Activated T-helper 2 cell treated with anti-CD3 and anti-CD28 coated beads, Interferon-gamma antibody, Interleukin-2, Interleukin-4, amounts not matched to agents 10 μg/mL and 5 μg/mL and 100 μg/mL, durations not matched to agents 14 hours and 24 hours and 36 hours (primary cell): ENCODE measurements at places on chromosomes 3 and 15. TPM values are rescaled to one million over a fixed set of nuclear protein-coding genes. Genes with fewer than 3 reads are reported as not detected.

DNA sequence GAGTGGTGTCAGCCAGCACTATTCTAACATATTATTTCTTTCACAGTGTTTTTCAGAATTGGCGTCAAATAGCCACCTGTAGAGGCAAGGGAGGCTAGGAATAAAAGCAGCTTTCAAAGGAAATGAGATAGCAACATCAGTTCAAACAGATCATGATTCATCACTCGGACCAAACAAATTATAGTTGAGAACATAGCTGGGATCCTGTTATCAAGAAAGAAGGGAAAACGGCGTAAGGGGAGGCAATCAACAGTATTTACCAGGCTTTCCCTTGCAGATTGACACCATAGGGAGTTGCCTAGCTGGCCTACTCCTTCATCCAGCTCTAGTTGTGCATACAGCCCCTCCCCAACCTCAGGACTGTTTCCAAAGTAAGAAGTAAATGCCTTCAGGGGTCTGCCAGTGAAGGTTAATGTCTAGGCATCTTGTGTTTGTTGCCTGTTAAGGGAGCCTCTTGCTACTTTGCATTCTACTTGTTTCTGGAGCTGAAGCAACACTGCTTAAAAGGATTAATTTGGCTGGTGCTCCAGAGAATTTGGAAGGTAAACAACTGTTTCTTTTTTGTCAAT lies 286.5 kb downstream of the NSUN3 start:
- H3K36me3 ChIP-seq: no peaks in the 10 kb centered on the region
- H3K4me3 ChIP-seq: no peak overlapping the region
- no peaks in the 10 kb centered on the region for H3K27me3 ChIP-seq
- no peaks in the 10 kb centered on the region for H3K4me1 ChIP-seq
- no peak overlapping the region for H3K27ac ChIP-seq

Gene ANKRD34C
- not detected in 2 replicates for total RNA-seq

GRCh38 chr15:85474700-85475316 lies 94.4 kb downstream of the AKAP13 start:
- no peak for DNase-seq
- no peak overlapping the region for H3K27ac ChIP-seq
- H3K36me3 ChIP-seq: no peaks in the 10 kb centered on the region
- peaks cover 48% of the 10 kb centered on the region for H3K4me1 ChIP-seq
- no peaks in the 10 kb centered on the region for H3K27me3 ChIP-seq
- H3K4me3 ChIP-seq: no peak overlapping the region

Gene JMJD7
- 15.7 and 20.0 TPM in 2 replicates for total RNA-seq

Gene MTFMT
- 22.7 and 23.4 TPM in 2 replicates for total RNA-seq

Gene LRRK1
- total RNA-seq: 2.1 and 2.4 TPM in 2 replicates

Gene FGF7
- total RNA-seq: not detected in 2 replicates

Gene TMOD2
- 1.2 and 1.7 TPM in 2 replicates for total RNA-seq

DNA sequence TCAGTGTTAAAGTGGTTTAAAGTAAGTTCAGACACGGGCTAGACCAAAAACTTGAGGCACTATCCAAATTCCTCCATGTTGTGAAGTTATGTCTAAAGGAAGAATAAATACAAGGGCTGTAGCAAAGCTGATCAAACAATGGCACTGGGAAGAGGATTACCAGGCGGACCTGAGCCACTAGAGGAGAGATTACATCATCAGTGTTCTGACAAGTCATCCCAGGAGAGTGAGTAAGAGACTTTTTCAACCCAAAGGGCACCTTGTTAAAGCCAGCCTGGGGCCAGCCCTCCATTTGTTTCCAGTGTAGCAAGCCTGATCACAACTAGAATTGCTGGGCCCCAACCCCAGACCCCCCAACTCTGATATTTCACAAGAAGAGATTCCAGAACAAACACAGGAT lies 166.9 kb downstream of the DCLK3 start:
- no peaks in the 10 kb centered on the region for H3K27me3 ChIP-seq
- DNase-seq: no peak
- no peak overlapping the region for H3K4me3 ChIP-seq
- no peak overlapping the region for H3K27ac ChIP-seq
- H3K36me3 ChIP-seq: no peaks in the 10 kb centered on the region

GRCh38 chr3:107024551-107025026 lies 352.6 kb upstream of the CCDC54 start:
- H3K36me3 ChIP-seq: no peaks in the 10 kb centered on the region
- no peak overlapping the region for H3K4me3 ChIP-seq
- no peak for DNase-seq
- H3K27ac ChIP-seq: no peak overlapping the region
- no peaks in the 10 kb centered on the region for H3K27me3 ChIP-seq

DNA sequence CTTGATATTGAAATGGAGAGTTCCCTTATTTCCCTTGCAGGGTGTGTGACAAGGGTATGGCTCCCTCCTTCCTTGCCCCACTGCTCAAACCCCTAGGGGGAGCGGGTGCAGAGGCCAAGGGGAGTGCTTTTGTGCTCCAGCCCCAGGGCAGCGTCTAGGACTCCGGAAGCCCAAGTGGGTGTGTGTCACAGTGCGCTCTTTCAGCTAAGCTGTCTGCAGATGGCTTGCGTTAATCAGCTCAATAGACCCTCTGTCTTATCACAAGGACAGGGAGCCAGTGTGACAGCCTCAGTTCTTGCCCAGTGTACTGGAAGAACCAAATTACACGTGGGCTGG lies 523.6 kb upstream of the LMCD1 start:
- H3K27ac ChIP-seq: no peak overlapping the region
- DNase-seq: no peak
- no peak overlapping the region for H3K4me3 ChIP-seq
- H3K27me3 ChIP-seq: no peaks in the 10 kb centered on the region
- H3K4me1 ChIP-seq: no peaks in the 10 kb centered on the region
- no peaks in the 10 kb centered on the region for H3K36me3 ChIP-seq

Gene ANKDD1A
- total RNA-seq: 2.2 and 2.5 TPM in 2 replicates

GRCh38 chr15:79086814-79087213 lies 3.8 kb downstream of the RASGRF1 start:
- peaks cover 3% of the 10 kb centered on the region for H3K4me1 ChIP-seq
- H3K36me3 ChIP-seq: no peaks in the 10 kb centered on the region
- H3K27me3 ChIP-seq: peaks cover 43% of the 10 kb centered on the region
- no peak for DNase-seq
- no peak overlapping the region for H3K27ac ChIP-seq
